ENCODE measurements at places on chromosomes 11 and 22.

- DNase-seq: no peak
Measured at GRCh38 chr11:123672568-123672967, 18.1 kb upstream of the SCN3B start.

DNA sequence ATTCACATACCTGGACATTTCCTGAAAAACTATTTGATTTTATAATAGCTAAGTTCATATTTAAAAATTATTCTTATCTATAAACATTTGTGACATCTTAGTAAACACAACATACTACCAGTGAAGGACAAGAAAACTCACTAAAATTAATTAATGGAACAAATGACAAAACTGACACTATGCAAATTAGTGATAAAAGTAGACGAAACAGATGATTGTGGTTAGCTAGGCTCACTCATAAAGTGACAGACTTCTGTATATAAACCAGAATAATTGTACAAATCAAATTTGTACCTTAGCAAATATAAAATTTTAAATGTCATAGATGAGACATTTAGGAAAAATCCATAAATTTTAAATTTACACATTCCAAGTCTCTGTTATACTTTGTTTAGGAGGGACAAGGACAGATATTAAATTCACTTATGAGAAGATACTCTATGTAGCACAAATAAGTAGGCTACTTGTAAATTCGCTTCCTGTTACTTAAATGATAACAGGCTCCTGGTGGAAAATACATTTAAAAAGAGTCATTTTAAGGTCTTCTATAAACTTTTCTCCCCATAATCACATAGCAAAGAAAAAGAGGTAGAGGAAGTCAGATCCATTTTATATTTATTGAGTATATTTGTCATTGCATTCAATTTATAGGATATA, 81.2 kb downstream of the KIF18A start:
- DNase-seq: no peak

DNA sequence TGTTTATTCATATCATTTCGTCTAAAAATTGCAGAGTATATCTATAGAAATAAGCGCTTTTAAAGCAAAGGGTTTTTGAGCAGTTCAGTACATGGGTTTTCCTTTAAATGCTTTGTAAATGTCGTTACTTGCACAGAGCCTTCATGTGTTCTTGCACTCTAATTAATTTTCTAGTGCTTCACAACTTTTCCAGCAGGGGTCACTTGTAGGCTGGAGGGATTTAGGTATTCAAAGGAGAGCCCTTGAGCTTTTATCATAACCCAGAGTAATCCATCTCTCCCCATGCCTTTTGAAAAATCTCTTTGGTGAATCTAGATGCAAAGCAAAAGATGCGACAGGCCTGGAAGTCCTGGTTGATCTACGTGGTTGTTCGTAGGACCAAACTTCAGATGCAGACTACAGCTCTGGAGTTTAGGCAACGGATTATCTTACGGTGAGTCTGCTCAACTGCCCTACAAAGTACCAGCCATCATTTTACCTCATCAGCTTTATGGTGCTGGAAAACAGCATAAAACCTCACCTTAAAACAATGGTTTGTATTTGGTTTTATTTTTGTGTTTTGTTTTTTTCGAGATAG, 60.4 kb downstream of the SFI1 start:
- DNase-seq: no peak

GRCh38 chr11:69582756-69583467, 58.0 kb upstream of the CCND1 start:
- no peak for DNase-seq

GRCh38 chr11:72039031-72039855, 40.5 kb downstream of the IL18BP start:
- no peak for DNase-seq

- DNase-seq: no peak
Measured at GRCh38 chr11:62491571-62492329, 54.9 kb downstream of the AHNAK start.

- no peak for DNase-seq
Measured at GRCh38 chr11:1781593-1781975, 17.9 kb upstream of the CTSD start.

DNA sequence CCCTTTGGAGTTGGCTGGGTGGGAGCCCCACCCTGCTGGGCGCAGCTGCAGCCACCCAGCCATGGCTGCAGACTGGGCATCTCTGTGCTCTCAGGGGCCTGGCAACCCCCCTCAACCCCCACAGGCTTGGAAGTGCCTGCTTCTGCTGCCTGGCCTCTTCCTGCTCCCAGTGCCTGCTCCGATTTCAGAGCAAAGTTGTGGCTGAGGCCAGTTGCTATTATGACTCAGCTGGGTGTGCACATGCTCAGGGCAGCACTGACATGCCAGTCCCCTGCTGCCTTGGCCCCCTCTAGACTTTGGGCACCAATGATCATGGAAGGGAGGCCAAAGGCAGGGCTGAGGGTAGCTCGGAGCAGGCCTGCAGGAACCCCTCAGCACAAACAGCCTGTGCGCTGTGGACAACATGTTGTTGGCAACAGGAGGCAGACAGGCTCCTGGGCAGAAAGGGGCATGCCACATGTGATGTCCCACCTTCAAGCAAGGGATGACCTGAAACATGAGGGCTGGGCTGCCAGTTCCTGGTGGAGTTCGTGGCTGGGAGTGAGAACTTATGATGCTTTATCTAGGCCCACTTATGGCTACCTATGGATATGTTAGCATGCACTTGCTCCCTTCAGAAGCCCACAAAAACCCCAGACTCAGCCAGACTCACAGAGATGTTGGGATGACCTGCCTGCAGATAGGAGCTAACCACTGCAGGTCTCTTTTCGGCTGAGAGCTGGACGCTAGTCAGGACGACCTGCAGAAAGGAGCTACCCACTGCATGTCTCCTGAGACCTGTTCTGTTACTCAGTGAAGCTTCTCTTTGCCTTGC, 96.4 kb upstream of the AMOTL1 start:
- no peak for DNase-seq

DNA sequence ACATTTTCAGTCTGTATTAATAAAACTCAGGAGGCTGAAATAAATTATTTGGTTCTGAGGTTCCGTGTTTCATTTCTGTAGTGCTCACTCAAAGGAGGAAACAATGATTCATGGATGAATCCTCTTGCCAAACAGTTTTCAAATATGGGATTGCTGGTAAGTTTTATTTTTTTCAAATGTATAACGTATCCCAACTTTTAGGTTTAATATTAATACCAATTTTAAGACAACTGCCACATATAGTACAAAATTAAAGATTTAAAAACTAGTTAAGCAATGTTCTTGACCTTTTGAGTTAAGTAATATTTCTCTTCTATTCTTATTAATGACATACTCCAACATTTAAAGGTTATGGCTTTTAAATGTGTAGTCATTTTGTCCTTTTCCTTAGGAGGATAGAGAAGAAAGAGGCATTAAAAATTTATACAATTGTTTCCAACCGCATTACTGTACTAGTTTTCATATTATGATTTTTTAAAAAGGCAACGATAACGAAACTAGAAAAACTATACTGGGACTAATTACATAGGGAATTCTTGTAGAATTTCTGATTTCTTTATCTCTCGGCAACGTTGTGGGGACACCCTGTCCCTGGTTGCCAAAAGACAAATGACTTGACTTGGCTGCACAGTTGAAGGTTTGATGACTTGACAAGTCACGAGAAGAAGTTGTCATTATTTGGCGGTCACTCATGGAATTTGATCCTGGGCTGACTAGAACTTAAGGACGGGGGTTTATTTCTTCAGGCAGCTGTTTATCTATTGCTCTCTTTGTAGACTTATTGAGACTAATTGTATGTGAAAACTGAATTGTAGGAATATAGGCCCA, 69.1 kb upstream of the ADSL start:
- DNase-seq: no peak

GRCh38 chr22:46682011-46682731, 55.9 kb downstream of the CERK start:
- no peak for DNase-seq

- DNase-seq: no peak
Measured at GRCh38 chr22:23066200-23067022, 3.9 kb upstream of the GNAZ start.

GRCh38 chr11:47375020-47375419, 3.3 kb downstream of the SPI1 start:
- no peak for DNase-seq

- DNase-seq: peak; percentile 56
Measured at GRCh38 chr22:30694171-30694639, 469 bp upstream of the OSBP2 start.

- DNase-seq: peak; percentile 53
Measured at GRCh38 chr11:78138694-78139421, 568 bp downstream of the ALG8 start.

- no peak for DNase-seq
Measured at GRCh38 chr11:8258289-8258688, 5.4 kb downstream of the LMO1 start.

- DNase-seq: peak; percentile 82
Measured at GRCh38 chr22:45318168-45318557, 8.4 kb downstream of the FAM118A start.

DNA sequence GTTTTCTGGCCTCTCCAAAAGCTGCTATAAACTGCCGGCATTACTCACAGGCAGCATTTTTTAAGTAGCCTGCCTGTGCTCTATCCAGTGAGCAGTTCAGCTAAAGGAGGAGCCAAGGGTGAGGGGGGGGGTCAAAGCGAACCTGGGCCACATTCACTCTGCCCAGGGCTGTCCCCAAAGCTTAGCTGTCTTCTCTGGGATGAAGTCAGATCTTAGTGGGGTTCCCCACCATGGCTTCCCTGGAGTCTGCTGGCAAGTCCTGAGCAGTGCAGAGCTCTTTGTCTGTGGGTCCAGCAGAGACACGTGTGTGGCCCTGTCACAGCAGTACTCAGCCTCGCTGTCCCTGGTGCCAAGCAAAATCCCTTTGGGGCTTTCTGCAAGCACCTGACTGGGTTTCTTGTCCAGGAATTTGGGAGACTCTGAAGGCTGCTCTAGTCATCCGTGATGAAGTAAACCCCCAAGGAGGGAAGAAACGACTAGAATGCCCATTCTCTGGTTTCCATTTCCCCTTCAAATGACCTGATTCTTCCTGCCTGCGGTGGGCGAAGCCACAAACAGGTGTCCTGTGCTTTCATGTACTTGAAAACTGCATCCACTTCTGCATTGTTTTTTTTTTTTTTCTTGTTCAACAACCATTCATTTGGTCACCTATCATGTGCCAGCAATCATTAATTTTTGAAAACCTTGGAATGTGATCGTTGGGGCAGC, 2.6 kb downstream of the KCNJ5 start:
- no peak for DNase-seq

GRCh38 chr11:119031912-119032280, 1.2 kb upstream of the SLC37A4 start:
- no peak for DNase-seq

DNA sequence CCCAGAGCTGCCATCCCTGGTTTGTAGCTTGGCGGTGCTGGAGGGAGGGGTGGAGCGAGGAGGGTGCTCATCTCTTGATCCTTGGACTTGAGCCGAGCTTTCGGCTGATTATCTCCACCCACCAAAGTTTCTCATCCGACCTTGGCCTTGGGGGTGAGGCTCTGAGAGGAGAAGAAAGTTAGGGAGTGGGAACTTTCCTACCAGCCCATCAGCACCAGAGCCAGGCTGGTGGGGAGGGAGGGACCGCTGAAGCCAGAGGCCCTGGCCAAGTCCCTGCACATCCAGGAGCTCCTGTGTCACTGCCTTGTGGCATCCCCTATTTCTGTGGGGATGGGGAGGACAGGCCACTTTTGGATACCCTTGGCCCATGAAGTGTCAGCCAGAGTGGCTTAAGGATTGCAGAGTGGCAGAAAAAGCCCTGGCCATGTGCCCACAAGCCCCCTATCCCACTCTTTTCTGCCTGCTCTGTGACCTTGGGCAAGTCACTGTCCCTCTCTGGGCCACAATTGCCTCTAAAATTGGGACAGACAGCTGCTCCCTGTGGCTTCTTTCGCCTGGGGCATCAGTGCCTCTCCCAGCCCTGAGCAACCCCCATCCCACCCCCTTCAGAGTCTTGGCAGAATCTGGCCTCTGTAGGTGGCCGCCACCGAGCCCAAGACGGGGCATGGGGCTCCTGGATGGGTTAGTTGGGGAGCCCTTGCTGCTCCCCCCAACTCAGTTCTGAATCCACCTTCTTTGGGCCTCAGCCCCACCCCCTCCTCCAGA, 10.3 kb downstream of the KCTD17 start:
- DNase-seq: no peak

DNA sequence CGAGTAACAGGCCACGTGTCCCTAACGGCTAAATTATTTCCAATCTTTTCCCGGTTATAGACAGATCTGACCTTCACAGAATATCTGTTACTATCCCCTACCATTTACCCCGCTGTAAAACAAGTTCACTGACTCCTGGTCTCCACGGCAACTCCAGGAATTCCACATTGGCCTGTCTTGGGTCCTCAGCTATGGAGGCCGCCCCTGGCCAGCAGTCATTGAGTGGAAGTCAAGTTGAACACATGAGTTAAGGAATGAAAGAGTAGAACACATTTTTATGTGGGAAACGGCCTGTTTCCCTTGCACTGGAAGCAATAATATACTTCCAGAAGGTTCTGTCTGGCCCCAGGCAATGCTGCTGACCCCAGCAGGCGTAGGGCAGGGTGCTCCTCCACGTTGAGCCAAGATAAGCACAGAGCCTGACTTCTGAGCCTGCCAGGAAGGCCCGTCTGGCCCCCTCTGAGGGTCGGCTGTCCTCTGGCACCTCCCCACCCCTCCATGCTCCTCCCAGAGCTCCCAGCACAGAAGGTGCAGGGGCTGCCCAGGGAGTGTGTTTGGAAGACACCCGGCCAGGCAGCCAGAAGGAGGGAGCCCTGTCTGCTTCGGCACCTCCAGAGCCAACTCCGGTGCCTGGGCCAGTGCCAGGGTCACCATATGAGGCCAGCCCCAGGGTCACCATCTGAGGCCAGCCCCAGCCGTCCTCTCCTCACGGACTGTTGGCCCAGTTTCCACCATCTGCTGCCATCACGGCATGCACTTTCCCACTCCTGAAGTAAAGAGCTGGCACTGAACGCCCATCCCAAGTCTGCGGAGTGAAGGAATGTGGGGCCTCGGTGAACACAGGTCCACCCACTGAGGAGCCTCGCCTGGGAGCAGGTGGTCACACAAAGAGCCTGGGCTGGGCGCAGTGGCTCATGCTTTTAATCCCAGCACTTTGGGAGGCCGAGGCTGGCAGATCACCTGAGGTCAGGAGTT, 813.2 kb downstream of the BRD1 start:
- DNase-seq: no peak

Measured in activated naive CD8-positive, alpha-beta T cell treated with anti-CD3 and anti-CD28 coated beads, Interleukin-2, amount 50 U/mL, for 24 hours (primary cell).